SJCRH30 (cell line): ENCODE measurements at places on chromosomes 3 and 15.

GRCh38 chr3:54342676-54343075, 220.3 kb downstream of the CACNA2D3 start:
- DNase-seq = no peak
- H3K36me3 ChIP-seq = no peaks in the 10 kb centered on the region
- no peak overlapping the region for H3K27ac ChIP-seq
- no peaks in the 10 kb centered on the region for H3K4me1 ChIP-seq

DNA sequence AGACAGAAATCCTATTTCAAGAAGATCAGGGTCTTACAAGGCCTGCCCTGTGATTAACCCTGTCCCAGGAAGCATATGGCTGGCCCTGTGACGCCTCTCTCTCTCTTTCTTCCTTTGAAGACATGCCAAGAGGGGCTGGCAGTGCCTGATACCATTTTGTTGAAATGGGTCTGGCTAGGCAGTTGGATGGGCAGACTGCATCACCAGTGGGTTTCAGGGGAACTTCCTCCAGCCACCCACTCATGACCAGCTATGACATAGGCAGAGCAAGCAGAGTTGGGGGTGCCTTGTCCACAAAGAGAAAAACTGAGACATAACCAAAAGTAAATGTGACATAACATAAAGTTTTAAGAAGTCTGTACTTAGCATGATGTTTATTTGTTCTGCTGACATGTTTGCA, 31.4 kb upstream of the MANF start:
- H3K36me3 ChIP-seq = no peaks in the 10 kb centered on the region
- no peak overlapping the region for H3K27ac ChIP-seq
- H3K27me3 ChIP-seq = no peaks in the 10 kb centered on the region
- no peak overlapping the region for H3K4me3 ChIP-seq
- DNase-seq = no peak
- no peaks in the 10 kb centered on the region for H3K4me1 ChIP-seq

GRCh38 chr15:73658645-73659044, 25.5 kb upstream of the NPTN start:
- no peaks in the 10 kb centered on the region for H3K36me3 ChIP-seq
- DNase-seq = no peak
- H3K27ac ChIP-seq = no peak overlapping the region
- H3K4me1 ChIP-seq = no peaks in the 10 kb centered on the region
- H3K4me3 ChIP-seq = no peak overlapping the region

DNA sequence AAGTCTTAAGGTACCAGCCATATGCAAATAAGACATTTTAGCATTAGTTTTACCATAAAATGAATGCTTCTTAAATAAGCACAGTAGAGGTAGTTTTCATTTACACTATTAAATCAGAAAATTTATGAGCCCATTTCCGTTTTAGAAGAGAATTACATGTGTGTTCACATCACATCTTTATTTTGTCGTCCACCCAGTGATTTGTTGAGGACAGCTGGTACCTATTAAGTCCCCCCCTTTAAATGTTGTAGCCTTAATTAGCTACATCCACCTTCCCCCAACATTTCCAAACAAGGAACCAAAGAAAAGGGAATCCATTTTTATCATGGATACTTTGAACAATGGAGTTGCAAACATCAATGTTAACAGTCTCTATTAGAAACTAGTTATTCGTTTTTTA, 6.8 kb downstream of the IL17RD start:
- H3K27me3 ChIP-seq = no peaks in the 10 kb centered on the region
- H3K27ac ChIP-seq = no peak overlapping the region
- peaks cover 49% of the 10 kb centered on the region for H3K4me1 ChIP-seq
- H3K4me3 ChIP-seq = no peak overlapping the region

- no peaks in the 10 kb centered on the region for H3K27me3 ChIP-seq
- H3K36me3 ChIP-seq = no peaks in the 10 kb centered on the region
- H3K27ac ChIP-seq = no peak overlapping the region
- H3K4me1 ChIP-seq = no peaks in the 10 kb centered on the region
- DNase-seq = no peak
Measured at GRCh38 chr3:42173307-42173706, 82.2 kb downstream of the TRAK1 start.

DNA sequence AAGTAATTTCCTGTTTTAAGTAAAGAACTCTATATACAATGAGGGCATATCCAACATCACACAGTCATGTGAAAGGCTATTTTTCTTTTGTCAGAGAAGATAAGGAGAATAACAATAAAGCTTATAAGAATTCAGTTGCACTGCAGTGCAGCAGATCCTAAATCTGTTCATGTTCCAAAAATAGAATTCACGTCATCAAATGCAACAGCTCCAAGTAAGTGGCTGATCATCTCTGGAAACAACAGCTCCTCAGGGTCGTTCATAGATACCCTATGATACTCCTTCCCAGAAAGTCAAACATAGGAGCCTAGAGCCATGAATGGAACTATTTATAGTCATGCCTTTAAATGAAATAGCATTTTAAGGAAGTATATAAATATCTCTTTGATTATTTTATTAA, 100.2 kb downstream of the FMN1 start:
- no peak overlapping the region for H3K4me3 ChIP-seq
- H3K36me3 ChIP-seq = no peaks in the 10 kb centered on the region
- DNase-seq = no peak
- H3K27me3 ChIP-seq = no peaks in the 10 kb centered on the region
- H3K4me1 ChIP-seq = peaks cover 44% of the 10 kb centered on the region

- no peaks in the 10 kb centered on the region for H3K27me3 ChIP-seq
- H3K4me1 ChIP-seq = no peaks in the 10 kb centered on the region
- H3K4me3 ChIP-seq = no peak overlapping the region
- no peaks in the 10 kb centered on the region for H3K36me3 ChIP-seq
- DNase-seq = no peak
- H3K27ac ChIP-seq = no peak overlapping the region
Measured at GRCh38 chr3:72474775-72475174, 373.5 kb downstream of the SHQ1 start.

DNA sequence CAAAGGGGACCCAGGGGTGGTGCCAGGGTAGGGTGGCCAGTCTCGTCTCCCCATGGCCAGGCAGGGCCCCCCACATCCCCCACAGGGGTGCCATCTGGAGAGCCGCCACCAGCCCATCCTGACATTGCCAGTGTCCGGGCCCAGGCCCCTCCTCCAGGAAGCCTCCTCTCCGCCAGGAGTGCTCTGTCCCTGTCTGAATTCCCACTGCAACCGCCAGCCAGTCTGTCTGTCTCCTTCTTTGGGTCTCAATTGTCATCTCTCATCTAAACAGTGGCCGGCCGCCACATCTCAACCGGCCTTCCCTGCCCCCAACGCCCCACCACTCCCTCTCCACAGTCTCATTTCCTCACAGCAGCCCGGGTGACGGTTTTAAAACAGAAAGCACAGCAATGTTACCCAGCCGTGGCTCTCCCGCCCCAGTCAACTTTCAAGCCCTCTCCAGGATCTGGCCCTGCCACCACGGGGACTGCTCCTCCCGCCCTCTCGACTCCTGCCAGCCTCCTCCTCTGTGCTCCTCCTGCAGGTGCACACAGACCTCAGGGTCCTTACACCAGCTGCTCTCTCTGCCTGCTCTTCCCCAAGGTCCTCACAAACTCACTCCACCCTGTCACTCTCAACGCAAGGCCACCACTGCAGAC, 57.0 kb downstream of the IQSEC1 start:
- no peak for DNase-seq
- H3K27me3 ChIP-seq = no peaks in the 10 kb centered on the region
- no peak overlapping the region for H3K27ac ChIP-seq
- H3K4me1 ChIP-seq = peaks cover 42% of the 10 kb centered on the region
- no peaks in the 10 kb centered on the region for H3K36me3 ChIP-seq

- no peak for DNase-seq
- no peaks in the 10 kb centered on the region for H3K4me1 ChIP-seq
- no peak overlapping the region for H3K27ac ChIP-seq
- no peaks in the 10 kb centered on the region for H3K27me3 ChIP-seq
- no peak overlapping the region for H3K4me3 ChIP-seq
Measured at GRCh38 chr3:23829242-23829934, 23.6 kb downstream of the UBE2E1 start.

DNA sequence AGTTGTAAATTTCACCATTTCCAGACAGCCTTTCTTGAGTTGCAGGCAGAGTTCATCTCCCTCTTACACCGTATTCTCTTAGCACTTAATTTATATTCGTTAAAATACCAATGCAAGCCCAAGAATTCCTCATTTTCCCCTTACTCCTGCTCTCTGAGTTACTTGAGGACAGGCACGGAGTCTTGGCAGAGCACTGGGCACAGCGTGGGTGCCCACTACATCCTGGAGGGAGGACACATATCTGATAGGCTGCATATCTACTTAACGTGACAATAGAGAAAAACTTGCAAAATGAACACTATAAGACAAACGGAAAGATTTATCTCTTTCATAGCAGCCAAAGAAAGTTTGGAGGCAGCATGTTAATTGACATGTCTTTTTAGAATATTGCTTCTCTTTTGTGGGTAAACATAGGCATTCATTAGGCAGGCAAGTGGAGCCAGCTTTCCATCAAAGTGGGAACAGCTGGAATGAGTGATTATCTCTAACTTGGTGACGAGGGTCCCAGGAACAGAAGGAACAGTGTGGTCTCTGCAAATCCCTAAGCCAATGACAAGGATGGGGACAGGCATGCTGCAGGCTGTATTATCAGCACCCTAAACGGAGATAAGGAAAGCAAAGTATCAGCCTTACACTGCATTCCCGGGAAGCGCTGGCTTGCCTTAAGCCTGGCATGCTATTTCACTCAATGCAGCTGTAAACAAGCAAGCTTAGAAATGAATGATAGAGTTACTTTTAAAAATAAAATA, 116.5 kb downstream of the RTP4 start:
- no peaks in the 10 kb centered on the region for H3K4me1 ChIP-seq
- no peak overlapping the region for H3K4me3 ChIP-seq
- no peak for DNase-seq
- H3K27me3 ChIP-seq = no peaks in the 10 kb centered on the region
- H3K27ac ChIP-seq = no peak overlapping the region

GRCh38 chr3:72996121-72996472, 514 bp upstream of the PPP4R2 start:
- peak overlapping the region; percentile 99 for H3K4me3 ChIP-seq
- peak overlapping the region; percentile 89 for H3K27ac ChIP-seq
- DNase-seq = no peak
- no peaks in the 10 kb centered on the region for H3K27me3 ChIP-seq

DNA sequence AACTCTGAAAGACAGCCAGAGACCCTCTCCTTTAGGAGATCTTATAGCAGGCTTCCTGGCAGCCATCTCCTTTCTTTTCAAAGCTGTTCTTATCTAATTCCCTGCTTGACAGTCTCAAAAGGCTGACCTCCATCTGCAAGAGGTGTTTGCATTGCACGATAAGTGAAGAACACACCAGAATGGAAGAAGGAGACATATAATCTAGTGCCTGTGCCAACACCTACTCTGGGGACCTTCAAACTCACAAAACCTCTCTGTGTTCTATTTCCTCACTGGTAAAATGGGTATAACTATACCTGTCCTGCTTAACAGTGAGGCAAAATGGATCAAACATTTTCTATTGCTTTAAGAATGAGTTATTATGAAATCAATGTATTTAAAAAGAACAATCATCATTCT, 65.0 kb downstream of the WDR72 start:
- H3K4me1 ChIP-seq = no peaks in the 10 kb centered on the region
- H3K36me3 ChIP-seq = no peaks in the 10 kb centered on the region
- no peak overlapping the region for H3K27ac ChIP-seq
- H3K27me3 ChIP-seq = no peaks in the 10 kb centered on the region
- no peak overlapping the region for H3K4me3 ChIP-seq

GRCh38 chr3:43063114-43063513, 42.8 kb downstream of the POMGNT2 start:
- no peaks in the 10 kb centered on the region for H3K4me1 ChIP-seq
- H3K27me3 ChIP-seq = no peaks in the 10 kb centered on the region
- H3K4me3 ChIP-seq = no peak overlapping the region
- DNase-seq = no peak

DNA sequence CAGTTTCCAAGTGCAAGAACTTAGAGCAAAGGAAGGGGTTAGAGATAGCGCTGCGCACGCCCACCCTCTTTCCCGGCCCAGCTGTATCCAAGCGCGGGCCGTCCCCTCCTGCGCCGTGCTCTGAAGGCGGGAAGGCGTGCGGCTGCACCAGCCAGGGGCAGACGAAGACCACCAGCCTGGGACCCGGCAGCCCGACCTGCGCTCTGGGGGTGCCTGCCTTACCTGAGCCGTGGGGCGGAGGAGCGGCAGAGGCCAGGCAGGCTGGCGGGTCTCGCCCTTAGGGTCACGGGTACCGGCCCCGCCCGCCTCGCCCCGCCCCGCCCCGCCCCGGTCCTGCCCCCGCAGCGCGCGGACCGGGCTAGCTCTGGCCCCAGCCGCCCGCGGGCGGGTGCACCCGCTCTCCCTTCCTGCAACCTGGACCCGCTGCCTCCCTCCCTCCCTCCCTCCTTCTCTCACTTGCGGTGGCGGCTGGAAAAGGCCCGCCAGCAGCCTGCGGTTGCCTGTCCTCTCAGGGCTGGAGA, at the start of gene WDR72:
Gene WDR72, minus strand, starts transcription at position 253 of the 521 bp plus-strand sequence. CDS start 26,514 bp downstream, outside the sequence.
- H3K4me3 ChIP-seq = no peak within 1 kb of the TSS
- H3K27me3 ChIP-seq = no peaks in the 10 kb centered on the region
- H3K36me3 ChIP-seq = no peaks in the 10 kb centered on the region
- DNase-seq = no peak
- no peak within 1 kb of the TSS for H3K27ac ChIP-seq

DNA sequence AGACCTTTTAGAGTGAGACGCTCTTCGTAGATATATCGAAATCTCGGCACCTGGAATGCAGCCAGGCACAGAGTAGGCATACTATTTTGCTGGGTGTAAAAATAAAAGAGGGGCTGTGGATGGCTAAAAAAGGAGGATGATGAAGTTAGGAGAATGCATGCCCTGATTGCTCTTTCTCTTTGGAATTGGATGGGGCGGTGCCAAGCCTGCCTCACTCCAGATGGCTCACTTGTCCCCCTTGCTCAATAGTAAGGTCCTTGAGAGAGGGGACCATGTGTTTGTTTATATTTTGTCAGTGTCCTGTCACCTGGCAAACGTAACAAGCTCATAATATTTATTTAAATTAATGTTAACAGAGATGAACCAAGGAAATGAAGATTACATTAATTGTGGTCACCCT, 33.0 kb downstream of the SNRK start:
- DNase-seq = no peak
- no peaks in the 10 kb centered on the region for H3K4me1 ChIP-seq
- H3K36me3 ChIP-seq = no peaks in the 10 kb centered on the region
- no peak overlapping the region for H3K4me3 ChIP-seq
- H3K27ac ChIP-seq = no peak overlapping the region

DNA sequence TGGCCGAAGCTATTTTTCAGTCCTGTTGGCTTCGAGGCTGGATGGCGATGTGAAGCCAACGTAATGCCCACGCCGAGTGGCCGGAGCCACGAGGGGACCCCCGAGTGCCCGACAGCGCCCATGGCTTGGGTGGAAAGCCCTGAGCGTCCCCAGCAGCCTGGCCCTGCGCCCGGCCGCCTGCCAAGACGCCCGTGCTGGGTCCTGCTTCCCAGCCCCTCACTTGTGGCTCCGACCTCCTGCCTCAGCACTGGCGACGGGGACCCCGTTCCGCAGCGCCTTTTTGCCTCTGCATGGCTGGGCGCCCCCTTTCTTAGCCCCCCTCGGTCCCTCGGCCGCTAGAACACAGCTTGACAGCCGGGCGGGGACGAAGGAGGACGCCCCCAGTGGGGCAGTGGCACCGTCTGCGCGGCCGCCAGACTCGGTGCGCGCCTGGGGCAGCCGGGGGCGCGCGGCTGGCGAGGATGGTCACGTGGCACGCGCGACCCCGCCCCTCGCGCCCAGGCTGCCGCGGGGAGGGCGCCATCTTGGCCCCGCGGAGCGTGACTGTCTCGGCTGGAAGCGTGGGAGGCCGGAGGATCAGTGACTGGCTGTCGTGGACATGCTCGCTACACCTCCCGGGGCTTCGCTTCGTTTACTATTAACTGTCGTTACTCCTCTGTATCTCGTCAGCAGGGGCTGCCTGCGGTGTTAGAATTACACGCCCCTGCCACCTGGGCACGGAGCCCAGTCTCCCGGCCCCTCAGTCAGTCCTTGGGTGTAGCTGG, 626 bp upstream of the GPR176 start:
- H3K36me3 ChIP-seq = no peaks in the 10 kb centered on the region
- DNase-seq = peak; percentile 78
- peak overlapping the region; percentile 63 for H3K4me3 ChIP-seq
